ENCODE measurements at places on chromosomes 16 and 17.

DNA sequence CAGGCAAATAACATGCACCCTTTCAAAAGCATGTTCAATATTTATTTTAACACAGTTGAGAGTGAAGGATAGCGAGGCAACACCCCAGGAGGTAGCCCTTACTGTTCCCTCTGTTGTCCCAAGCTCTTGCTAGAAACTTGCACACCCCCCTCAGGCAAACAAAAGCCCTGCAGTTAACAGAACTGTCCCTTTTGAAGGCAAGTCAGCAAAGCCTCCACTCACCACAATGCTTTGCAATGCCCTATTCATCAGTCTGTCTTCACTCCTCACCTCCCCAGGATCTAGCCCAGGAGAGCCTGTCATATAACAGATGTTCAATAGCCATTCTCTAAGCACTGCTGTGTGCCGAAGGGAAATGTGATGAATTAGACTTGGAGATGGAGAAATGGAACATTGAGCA, 3.5 kb upstream of the CNEP1R1 start:
- no peak for DNase-seq

DNA sequence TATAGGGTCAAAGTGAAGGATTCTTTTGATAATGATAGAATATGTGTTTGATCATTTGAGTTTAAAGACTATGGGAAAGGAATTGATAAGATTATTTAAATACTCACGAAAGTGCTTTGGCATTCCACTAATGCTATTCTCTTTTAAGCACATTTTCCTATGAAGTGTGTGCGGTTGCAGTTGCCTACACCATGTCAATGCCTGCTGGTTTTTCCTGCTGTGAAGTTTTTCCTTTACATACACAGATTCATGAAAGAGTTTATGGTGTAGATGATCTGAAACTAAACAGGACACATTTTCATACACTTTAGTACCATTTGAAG, 78.7 kb downstream of the VMP1 start:
- DNase-seq = no peak

DNA sequence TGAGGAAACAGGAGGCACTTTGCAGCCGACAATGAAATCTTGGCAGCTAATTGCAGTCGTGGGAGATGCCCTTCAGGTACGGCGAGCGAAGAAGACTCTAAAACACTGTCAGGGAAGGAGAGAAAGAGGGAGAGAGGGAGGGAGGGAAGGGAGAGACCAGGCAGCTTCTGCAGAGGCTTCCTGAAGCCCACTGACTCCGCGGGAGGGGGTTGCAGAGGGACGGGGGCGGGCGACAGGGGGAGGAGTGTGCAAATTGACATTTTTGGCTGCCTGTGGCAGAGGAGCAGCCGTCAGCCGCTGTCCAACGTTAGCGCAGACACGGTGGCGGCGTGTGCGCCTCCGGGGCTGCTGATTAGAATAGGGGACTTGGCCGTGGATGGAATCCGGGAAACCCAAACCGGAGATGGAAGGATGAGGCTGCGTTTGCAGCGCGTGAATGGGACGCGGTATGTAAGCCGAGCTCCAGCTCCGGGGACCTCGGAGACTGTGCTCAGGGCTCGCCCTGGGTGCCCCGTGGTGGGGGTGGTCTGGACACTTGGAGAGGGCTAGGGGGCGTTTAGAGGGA, 849.1 kb upstream of the RBFOX1 start:
- no peak for DNase-seq

DNA sequence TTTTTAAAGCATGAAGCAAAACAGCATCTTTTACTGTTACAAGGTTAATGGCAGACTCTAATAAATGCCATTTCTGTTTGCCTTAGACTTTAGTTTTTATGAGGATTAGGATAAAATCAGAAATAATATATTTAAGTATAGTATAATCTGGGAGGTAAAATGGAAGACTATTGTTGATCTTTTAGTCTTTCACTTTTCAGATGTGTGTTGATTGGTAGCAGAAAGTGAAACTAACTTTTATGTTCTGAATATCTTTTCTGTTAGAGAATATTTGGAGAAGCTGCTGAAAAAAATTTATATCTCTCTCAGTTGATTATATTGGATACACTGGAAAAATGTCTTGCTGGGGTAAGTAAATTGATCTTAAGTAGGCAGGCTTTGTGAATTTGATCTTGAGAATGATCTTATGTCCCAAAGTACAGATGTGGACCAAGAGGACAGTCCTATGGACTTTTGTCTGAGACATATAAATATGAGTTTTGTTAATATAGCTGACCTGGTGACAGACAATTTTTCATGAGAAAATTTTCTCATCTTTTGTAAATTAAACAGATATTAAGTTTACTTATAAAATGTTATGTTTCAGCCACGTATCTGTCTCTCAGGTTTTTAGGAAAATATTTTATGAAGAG, 64.1 kb downstream of the NF1 start:
- DNase-seq = no peak

- DNase-seq = no peak
These were observed 13.2 kb upstream of the AURKB start for GRCh38 chr17:8223356-8224126.

- DNase-seq = no peak
These were observed 1265.1 kb downstream of the CDH8 start for GRCh38 chr16:60771138-60771537.

- no peak for DNase-seq
These were observed 23.0 kb downstream of the DUS2 start for GRCh38 chr16:68046106-68046505.

DNA sequence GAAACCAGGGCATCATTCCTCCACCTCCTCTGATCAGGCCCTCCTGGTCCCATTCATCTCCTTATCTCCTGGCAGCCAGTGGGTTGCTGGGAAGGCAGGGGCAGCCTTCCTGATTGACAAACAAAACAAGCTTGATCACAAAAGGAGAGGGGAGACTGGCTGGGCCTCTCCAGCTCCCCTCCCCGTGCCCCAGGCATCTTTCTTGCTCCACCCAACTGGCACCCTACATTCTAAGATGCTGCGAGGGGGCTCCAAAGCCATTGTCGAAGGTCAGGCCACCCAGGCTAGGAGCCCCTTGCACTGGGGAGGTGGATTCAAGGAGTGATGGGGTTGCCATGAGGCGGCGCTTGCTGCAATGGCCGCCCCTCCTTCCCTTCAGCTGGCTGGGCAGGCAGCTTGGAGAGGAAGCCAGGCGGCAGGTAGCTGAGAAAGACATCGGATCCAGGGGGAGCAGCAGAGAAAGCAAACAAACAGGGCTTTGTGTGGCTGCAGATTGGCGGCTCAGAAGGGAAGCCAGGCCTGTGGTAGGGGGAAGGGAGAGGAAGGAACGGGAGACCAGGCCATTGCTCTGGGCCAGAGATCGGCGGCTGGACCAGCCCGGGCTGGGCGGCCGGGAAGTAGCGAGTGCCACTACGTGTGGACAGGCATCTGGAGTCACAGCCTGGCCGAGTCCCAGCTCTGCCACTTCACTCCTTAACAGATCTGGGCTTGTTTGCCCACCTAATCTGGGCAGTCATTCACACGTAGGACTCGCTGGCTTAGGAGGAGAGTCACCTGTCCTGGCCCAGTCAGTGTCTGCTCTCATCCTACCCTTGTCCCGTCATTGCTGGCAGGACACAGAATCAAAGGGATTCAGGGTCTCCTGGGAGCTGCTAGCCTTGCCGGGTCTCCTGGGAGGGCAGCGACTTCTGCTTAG, 12.3 kb downstream of the RAI1 start:
- peak; percentile 72 for DNase-seq

GRCh38 chr16:16157166-16157565, 66.1 kb downstream of the ABCC6 start:
- no peak for DNase-seq

- no peak for DNase-seq
These were observed 16.2 kb upstream of the CD300E start for GRCh38 chr17:74639704-74640151.

GRCh38 chr16:84960942-84961341, 50.4 kb downstream of the ZDHHC7 start:
- DNase-seq = no peak

GRCh38 chr16:21088646-21089538, 61.8 kb downstream of the DNAH3 start:
- no peak for DNase-seq

GRCh38 chr16:55116165-55116920, 185.7 kb downstream of the IRX5 start:
- no peak for DNase-seq

DNA sequence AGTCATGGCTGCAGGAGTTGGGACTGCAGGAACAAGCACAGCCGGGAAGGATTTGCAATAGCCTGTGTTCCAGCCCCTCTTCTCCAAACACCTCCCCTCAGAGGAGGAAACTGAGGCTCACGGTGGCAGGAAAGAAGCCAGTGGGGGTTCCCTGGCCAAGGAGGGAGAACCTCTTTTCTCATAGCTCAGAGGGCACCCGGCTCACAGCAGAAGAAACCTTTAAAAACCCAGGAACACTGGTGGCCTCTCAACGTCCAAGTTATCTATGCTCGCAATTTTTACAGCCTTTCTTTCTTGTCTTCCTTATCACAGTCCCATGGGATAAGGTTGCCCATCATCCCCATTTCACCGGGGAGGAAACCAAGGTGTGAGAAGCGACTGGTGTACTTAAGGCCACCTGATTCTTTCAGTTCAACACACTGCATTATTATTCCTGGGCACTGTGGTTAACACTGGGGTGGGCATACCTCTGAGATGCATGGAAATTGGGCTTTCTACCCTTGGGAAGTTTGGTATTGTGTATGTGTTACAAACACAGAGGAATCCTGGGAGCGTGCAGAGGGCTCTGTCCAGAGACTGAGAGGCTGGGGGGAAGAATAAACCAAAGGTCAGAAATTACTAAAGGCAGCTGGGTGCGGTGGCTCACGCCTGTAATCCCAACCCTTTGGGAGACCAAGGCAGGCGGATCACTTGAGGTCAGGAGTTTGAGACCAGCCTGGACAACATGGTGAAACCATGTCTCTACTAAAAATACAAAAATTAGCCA, 791 bp upstream of the ZNF629 start:
- DNase-seq = no peak

GRCh38 chr16:77700846-77701245, 21.5 kb upstream of the NUDT7 start:
- DNase-seq = no peak

GRCh38 chr17:1521086-1521640, 4.8 kb upstream of the INPP5K start:
- no peak for DNase-seq

DNA sequence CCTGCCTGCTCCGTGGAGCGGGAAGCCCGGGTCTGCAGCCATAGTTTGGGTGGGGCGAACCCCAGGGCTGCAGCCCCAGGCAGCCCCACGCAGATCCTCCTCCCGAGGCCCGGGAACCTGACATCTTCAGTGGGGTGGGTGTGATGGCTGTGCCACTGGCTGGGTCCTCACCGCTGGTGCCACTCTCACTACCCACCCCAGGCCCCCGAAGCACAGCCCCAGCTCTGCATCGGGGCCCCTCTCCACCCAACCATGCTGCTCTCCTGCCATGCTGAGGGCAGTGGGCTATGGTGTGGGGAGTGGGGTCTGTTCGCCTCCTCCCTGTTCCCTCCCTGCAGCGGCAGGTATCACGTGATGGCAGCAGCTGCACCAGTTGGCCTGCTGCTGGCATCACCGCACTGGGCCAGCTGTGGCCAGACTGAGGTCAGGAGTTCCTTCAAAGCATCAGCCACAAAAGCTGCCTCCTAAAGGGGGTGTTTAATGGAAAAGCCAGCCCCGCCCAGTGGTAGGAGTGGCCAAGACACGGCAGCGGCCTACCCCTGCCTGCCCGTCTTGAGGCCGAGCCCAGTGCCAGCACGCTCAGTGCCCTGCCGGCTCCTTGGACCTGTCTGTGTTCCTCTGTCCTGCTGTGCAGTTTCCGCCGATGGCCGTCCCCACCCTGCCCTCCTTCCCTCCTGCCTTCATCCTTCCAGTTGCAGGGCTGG, 10.8 kb downstream of the KCTD5 start:
- DNase-seq = peak; percentile 47

GRCh38 chr16:13507530-13507929, 412.4 kb upstream of the ERCC4 start:
- DNase-seq = no peak

- DNase-seq = peak; percentile 15
These were observed 12.6 kb downstream of the DUSP14 start for GRCh38 chr17:37502009-37502936.

DNA sequence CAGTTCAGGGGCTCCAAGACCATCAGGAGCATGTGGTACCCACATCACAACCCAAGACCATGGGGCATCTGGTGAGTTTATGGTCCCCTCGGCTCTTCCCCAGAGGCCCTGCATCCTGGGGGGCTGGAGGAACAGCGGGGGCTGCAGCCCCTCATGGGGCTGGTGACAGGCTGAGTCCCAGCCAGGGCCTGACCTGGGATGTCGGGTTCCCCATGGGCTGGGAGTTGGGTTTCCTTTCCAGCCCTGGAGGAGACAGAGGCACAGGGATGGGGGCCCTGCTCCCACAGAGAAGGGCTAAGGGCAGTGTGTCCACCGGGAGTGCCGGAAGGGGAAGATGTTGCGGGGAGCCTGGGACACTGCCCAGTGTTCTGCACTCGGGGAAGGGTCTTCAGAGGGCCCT, 82.4 kb downstream of the GOSR1 start:
- DNase-seq = no peak

GRCh38 chr16:82681592-82681991, 54.8 kb downstream of the CDH13 start:
- no peak for DNase-seq

DNA sequence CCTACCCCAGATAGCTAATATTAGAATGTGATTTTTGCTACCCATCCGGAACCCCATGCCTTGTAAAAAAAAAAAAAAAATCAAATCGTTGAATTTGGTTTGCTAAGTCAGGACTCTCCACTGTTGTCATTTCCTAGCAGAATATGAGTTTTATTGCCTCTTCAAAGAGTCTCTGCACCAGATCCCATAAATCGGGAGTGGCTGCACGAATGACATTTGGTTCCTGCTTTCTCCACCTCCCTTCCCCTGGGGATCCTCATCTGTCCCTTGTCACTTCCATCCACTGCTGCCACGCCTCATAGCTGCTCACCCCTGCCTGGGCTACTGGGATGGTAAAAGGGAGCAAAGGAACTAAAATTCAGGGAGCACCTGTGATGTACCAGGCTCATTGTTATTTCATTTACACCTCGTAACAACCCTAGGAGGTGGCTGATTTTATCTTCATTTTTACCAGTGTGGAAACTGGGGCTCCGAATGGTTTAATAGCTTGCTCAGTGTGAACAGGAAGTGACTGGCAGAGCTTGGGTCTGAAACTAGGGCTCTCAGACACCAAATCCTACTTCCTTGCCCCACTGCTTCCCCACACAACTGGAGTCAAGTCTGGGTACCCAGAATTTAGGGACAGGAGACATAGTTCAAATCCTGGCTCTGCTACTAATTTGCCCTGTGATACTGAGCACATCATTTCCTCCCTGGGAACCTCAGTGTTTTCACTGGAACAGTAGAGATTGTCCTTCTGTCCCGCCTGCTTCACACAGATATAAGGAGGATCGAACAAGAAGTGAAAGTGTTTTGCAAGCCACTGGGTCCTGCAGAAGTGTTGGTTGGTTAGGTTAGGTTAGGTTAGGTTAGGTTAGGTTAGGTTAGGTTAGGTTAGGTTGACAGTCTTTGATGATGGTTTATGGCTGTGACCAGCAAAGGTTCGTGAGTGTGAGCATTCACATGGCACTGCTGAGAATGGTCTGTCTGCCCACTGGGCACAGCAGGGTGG, 585 bp upstream of the KRT36 start:
- DNase-seq = no peak
